AG10803 (cell line): ENCODE measurements at places on chromosomes 11 and 22.
A peak's percentile ranks its signal among the peaks of the same experiment; 100 is the strongest.

- no peak for DNase-seq
Observed at GRCh38 chr22:43521716-43522115, 109.9 kb downstream of the MPPED1 start.

DNA sequence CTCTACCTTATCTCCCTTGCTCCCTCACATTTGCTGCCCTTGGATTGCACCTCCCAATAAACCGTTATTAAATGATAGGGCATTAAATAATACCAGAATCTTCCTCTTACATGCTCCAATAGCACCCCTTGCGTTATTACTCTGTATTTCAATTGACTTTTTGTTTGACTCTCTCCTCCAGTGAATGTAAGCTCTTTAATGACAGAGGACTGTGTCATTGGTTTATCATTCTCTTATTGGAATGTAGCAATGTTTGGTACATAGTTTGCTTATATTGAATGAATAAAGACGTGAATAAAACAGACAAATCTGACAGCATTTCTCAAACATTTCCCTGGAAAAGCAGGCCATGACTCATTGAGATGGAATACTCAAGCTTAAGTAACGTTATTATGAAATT, 8.7 kb upstream of the MPEG1 start:
- peak; percentile 82 for DNase-seq

DNA sequence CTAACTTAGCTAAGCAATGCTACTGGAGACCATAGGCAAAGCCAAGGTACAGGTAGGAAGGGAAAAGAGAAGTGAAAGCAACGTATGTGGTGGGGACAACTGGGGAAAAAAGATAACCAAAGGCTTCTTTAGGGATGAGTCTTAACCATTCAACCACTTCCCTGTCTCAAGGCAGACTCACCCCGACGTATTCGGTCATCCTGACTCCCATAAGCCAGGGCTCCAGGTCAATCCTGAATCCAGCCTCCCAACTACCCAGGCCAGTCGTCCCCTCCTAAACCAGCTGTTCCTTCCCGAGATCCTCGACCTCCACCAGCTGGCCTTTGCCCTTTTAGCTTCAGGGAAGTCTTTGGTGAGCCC, 330 bp downstream of the ACP2 start:
- DNase-seq: peak; percentile 31

DNA sequence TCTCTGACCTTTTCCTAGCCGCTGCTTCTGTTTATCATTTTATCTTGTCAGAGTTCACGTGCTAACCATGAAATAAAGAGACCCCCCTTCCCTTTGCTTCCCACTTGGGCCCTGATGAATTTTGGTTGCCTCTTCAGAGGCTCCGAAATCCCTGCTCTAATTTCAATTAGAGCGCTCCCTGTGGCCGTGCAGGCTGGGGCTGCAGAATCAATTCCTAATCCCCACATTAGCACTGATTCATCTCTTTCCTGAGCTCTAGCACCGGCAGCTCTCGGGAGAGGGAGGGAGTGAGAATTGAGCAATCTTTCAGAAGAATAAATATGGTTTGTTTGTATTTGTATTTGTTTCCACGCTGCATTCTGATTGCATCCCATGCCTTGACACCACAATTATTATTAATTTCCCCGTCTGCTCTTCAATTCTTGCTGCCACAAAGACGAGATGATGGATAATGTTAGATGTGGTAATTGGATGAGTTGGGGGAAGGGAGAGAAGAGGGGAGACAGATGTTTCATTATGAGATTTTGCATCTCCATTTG, 76.9 kb downstream of the NTM start:
- no peak for DNase-seq

GRCh38 chr11:3709977-3710376, 38.8 kb upstream of the CHRNA10 start:
- DNase-seq: peak; percentile 65

- DNase-seq: no peak
Observed at GRCh38 chr11:67506426-67507051, 1.4 kb upstream of the PITPNM1 start.

DNA sequence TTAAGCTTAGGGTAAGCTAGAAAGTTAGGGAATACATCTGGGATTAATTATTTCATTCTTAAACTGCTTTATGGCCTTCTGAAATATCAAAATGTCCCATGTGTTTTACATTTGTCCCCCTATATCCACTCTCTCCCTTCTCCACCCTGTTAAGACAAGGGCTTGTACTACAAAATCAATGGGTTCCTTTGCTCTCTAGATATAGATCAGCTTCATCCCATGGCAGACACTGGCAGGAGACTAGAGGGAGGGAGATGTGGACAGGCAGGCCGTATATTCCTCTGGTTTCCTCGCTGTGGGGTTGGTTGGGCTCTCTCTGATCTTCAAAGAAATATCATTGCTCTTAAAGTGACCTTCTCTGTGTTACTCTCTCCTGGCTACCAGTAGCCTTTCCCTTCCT, 1281.0 kb downstream of the LRRC4C start:
- DNase-seq: no peak

DNA sequence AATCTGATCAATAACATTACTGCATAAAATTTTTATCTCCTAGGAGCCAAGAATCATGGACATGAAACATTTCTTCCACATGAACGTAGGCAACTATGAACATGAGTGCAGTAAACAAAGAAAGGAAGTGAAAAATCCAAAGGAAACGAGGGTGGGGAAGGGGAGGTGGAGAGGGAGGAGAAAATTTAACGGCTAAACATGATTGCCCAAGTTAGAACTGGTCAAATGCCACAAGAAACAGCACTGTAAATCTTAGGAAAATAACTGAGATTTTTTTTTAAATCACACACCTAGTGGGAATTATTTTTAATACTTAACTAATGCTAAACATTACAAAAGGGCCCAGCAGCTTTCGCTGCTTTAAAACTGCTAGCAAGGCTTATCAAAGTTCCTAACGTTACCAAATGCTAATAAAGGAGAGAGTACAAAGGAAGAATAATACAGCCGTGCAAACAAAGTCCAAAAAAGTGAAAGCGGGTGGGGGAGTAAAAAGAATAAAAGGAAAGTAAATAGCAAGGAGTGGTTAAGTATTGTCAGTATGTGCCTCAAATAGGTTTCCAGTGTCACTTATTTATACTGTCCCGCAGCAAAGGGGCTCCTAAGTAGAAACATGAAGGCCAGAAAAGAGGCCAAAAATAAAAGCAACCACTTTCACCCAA, 13.7 kb downstream of the NARS2 start:
- DNase-seq: peak; percentile 16

DNA sequence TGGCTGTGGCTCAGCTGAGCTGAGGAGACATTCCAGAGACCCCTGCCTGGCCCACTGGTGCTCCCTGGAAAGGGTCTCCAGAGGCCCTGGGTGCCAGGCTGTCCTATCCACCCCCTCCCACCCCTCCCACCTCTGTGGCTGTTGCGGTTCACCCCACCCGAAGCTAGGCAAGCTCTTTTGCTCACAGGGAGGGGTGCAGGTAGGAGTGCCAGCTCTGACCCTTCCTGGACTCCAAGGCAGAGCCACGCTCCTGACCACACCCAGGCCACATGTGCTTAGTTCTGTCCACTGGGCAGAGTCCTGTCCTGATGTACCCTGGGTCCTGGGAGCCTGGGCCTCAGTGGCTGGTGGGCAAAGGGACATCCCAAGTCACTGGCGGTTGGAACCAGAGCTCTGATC, 16.4 kb downstream of the IL17REL start:
- no peak for DNase-seq

GRCh38 chr11:103587901-103588788, 448.3 kb upstream of the DDI1 start:
- no peak for DNase-seq

DNA sequence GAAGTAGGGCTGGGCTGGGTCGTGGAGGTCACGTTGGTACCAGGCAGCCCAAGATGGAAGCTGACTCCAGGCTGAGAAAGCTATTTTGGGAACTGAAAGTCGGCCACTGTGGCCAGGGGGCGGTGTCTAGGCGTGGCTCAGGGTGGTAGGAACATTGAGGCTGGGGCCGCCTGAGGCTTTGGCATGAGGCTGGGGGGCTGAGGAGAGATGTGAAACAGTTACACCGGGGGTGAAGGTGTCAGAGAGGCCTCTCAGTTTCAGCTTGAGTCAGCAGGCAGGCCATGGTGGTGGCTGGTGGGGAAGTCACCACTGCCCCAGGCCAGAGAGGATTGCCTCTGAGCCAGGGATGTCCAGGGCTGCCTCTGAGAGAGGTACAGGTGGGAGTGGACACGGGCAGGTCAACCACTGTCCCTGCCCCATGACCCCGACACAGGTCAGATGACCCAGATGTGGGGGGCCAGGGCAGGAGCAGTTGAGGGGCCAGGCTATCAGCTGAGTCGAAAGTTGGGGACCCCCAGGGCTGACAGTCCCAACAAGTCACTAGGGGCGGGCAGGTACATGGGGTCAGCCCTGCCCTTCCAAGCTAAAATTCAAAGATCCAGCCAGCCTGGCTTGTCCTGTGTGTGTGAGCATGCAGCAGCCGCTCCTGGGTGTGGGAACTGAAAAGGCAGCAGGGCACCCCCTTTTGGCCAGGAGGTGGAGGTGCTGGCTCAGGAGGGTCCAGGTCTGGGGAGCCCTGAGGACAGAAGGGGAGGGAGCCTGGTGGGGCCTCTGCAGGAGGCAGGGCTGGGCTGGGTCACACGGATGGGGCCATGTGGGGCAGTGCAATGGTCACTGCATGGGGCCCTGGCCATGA, 7.2 kb downstream of the KCNK7 start:
- no peak for DNase-seq

DNA sequence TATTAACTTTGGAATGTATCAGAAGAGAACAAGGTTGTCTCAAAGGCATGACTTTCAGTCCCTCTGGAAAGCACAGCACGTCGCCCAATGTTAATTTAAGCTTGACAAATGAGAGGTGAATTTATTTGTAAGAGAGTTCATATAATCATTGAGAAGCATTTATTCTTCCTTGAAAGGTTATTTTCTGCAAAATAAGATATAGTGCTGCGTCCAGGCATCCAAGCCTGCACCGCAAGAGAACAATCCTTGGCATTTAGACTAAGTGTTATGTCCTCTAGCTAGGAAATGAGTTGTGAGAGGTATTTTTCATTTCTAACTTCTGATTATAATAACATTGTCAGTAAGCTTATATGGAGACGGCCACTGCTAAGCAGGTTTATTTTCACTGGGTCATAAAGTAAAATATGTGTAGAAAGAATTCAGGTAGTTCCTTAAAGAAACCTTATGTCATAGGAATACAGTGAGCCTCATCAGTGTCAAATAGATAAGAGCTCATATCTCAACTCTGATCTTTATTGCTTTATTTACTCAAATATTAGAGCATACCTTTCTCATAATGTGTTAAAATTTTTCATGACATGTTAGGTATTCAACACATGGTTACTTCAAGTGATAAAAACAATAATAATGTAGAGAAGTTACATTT, 182.0 kb downstream of the LUZP2 start:
- DNase-seq: no peak

DNA sequence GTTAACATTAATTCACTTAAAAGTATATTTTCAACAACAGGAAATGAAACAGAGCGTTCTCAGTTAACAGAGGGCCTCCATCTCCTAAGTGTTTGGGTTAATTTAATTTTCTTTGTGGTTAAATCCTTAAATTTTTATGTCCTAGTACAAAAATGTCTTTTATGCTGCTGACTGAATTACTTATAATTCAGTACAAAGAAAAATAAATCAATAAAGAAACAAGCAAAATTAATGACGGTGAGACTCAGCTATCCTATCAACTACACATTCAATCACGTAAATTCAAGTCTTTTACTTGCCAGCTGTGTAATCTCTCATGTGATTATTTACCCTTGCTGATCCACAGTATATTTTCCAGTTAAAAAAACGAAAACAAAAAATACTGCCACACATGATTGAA, 81.4 kb downstream of the BBOX1 start:
- no peak for DNase-seq
